Sigmoid colon (tissue), 7 donors: ENCODE measurements at places on chromosomes 6 and 20.

- no peaks in the 10 kb centered on the region for H3K36me3 ChIP-seq
- H3K27me3 ChIP-seq: no peaks in the 10 kb centered on the region
- H3K4me1 ChIP-seq: peaks cover 35% of the 10 kb centered on the region
- H3K27ac ChIP-seq: no peak overlapping the region
- no peak overlapping the region for H3K4me3 ChIP-seq
Measured at GRCh38 chr20:8851446-8851845, 217.4 kb upstream of the PLCB4 start.

GRCh38 chr6:42796171-42796570, 14.3 kb downstream of the BICRAL start:
- H3K27me3 ChIP-seq: no peaks in the 10 kb centered on the region
- H3K4me1 ChIP-seq: no peaks in the 10 kb centered on the region
- no peak for DNase-seq
- no peak overlapping the region for H3K4me3 ChIP-seq

DNA sequence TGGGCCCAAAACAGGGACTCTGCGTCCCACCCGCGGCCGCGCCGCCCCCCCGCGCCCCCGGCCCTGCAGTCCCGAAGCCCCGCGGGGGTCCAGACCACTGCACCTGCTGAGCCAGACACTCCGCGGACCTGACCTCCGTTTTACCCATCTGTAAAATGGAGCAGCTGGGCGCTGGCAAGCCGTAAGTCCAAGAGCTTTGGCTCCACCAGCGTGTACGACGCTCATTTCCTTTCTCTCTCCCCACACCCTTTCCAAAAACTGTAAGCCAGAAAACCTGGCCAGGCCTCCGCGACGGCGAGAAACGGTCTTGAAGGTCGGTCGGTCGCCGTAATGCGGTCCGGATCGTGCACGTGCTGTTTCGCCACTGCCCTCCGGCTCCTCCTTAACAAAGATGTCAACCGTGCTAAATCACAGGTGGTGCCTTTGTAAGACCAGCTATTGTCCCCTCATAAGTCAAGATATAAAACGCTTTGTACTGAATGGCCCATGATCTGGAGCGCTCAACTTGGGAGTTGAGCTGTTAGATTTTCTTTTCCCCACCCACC, 7.8 kb upstream of the NR2E1 start:
- no peaks in the 10 kb centered on the region for H3K36me3 ChIP-seq
- H3K4me1 ChIP-seq: peaks cover 14% of the 10 kb centered on the region
- H3K27me3 ChIP-seq: peaks cover 100% of the 10 kb centered on the region

GRCh38 chr6:11237428-11237827, 5.0 kb upstream of the NEDD9 start:
- no peaks in the 10 kb centered on the region for H3K36me3 ChIP-seq
- no peaks in the 10 kb centered on the region for H3K4me1 ChIP-seq
- H3K27ac ChIP-seq: no peak overlapping the region
- no peak for DNase-seq

DNA sequence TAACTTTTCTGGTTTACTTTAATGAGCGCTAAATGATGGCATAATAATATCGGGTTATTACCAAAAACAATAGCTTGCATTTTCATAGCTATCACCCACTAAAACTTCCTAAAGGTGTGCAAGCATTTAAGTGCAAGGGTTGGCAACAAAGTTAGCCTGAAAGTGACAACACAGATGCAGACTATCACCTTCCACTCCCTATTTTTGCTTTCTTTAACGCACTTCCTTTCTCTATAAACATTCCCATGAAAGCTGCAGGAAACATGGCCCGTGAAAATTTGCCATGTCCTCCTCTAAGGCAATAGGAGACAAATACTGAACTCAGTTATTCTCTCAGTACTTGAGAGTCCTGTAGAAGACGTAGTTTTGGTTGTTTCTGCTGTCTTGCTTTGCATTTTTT, 2.7 kb downstream of the MYCT1 start:
- no peaks in the 10 kb centered on the region for H3K36me3 ChIP-seq
- no peak for DNase-seq
- no peak overlapping the region for H3K4me3 ChIP-seq
- H3K4me1 ChIP-seq: no peaks in the 10 kb centered on the region
